GM23248 (cell line): ENCODE measurements at places on chromosomes 12 and 14. TPM values are rescaled to one million over a fixed set of nuclear protein-coding genes. Genes with fewer than 3 reads are reported as not detected.

Gene WSCD2
- not detected in 2 replicates for total RNA-seq

DNA sequence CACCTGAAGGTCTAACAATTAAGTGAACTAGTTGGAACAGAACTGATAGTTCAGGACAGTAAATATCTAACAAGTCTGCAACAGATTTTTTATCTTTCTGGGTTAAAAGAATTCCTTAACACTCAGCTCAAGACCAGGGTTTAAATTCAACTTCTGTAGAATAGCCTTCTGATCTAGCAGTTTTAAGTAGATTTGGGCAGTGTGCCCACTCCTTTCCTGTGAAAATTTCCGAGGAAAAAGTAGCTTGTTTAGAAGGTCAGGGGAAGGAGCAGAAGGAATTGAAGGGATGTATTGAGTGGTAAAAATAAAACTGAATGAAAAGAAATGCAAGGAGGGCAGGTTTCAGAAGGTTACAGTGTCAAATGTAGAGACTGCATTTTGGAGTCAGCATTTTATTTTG lies 45.8 kb downstream of the ATL1 start:
- DNase-seq = peak; percentile 21

DNA sequence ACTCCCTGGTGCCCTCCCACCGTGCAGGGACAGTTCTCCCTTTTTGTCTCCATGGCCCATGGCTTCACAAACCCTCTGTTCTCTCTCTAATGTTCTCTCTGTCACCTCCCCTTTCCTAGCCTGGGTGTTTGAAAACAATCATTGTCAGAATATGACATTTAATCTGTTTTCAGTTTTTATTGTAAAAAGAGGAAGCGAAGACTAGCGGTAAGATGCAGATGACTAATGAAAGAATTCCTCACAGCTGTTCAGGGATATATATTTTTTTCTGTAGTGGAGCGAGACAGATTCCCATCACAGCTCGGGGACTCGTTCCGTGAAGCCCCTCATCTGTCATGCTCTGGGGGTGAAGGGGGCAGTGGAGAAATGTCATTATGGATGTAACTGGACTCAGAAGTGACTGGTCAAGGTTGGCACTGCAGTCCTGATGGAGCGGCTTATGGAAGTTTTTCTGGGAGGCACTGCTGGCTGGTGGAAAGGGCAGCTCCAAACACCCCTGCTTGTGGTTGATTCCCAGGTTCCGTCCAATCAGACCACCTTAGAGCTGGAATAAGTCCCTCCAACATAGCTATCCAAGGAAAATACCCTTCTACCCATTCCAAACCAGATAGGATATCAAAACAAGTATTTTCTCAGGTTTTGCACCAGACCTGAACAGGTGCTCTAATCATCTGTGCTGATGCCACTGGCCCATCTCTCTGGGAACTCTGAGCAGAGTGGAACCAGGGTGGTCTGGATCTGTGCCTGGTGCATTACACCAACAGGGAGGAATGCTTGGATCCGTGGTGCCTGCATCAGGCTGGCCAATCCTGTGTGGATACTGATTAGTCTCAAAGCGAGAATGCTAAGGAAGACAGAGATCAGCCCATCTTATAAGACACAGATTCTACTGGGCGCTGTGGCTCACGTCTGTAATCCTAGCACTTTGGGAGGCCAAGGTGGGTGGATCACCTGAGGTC lies 84.7 kb downstream of the GPATCH2L start:
- DNase-seq = peak; percentile 16

Gene TEX52
- total RNA-seq = not detected in 2 replicates

GRCh38 chr14:76607510-76607909 lies 153.8 kb upstream of the VASH1 start:
- DNase-seq = no peak

Gene ST8SIA1
- total RNA-seq = not detected in 2 replicates

DNA sequence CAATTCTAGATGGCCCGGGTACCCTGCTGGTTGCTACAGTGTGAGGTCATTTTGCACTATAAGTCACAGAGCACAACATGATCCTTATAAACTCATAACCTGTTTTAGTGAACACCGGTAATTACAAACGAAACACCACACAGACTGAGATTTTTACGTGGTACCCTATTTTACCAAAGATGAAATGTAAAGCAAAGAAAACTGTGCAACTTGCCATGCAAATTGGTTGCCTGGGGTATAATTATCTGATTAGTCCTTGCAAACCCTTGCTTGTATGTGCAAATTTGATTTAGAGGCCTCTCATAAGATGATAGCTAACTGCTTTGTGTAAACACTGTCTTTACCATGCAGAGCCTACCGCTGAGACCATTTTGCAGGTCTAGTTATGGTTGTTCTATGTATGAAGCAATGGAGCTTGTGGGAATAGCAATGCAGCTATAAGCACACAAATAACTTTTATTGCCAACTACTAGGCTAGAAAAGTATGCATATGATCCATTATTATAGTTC lies 372.1 kb upstream of the FAR2 start:
- no peak for DNase-seq
